ENCODE measurements at places on chromosomes 7 and 10. TPM values are rescaled to one million over a fixed set of nuclear protein-coding genes. Genes with fewer than 3 reads are reported as not detected.

The BLNK gene
- total RNA-seq, result 11.7 TPM

DNA sequence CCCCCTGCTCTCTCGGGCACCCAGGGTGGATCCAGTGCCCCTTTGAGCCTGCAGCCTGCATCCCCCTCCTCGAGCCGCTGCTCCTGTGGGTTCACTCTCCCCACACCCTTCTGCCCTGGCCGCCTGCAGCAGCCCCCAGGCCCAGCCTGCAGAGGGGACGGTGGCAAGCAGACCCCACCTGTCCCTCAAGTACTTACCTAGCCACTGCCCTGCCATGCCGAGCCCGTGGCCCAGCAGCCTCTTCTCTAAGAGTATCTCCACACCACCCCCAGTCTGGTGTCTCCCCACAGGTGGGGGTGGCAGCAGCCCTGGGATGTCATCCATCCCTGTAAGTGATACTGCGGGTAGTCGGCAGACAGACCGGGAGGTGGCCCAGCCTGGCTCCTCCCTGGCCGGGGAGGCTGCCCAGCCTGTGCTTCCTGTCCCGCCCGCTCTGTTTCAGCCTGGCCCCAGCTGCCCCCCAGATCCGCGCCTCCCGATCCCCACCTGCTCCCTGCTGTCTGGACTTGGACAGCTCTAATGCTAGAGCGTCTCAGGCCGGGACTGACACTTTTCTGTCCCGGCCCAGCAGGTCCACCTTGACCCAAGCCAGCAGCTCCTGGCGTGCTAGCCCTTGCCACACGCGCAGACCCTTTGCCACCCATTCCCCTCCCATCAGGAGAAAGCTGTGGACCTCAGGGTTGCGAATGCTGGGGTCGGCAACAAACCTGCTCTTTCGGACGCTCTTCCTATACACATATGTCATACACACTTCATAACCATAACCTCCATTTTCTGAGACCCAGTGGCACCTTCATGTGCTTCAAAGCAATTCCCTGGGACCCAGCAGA lies 25.0 kb downstream of the YKT6 start:
- no peaks in the 10 kb centered on the region for H3K4me1 ChIP-seq
- no peak overlapping the region for H3K27ac ChIP-seq
- H3K27me3 ChIP-seq, result no peaks in the 10 kb centered on the region
- no peak overlapping the region for H3K4me3 ChIP-seq

GRCh38 chr10:95254629-95255028 lies 36.2 kb downstream of the PDLIM1 start:
- H3K27ac ChIP-seq, result no peak overlapping the region
- DNase-seq, result no peak
- peaks cover 29% of the 10 kb centered on the region for H3K36me3 ChIP-seq
- peaks cover 8% of the 10 kb centered on the region for H3K4me1 ChIP-seq
- H3K4me3 ChIP-seq, result no peak overlapping the region
- no peaks in the 10 kb centered on the region for H3K27me3 ChIP-seq

- no peak overlapping the region for H3K4me3 ChIP-seq
- H3K36me3 ChIP-seq, result peaks cover 20% of the 10 kb centered on the region
- H3K27me3 ChIP-seq, result no peaks in the 10 kb centered on the region
- peaks cover 12% of the 10 kb centered on the region for H3K4me1 ChIP-seq
- no peak for DNase-seq
These were observed 32.4 kb downstream of the KMT2E start for GRCh38 chr7:105046414-105046813.

- H3K36me3 ChIP-seq, result peaks cover 42% of the 10 kb centered on the region
- DNase-seq, result no peak
- H3K4me1 ChIP-seq, result no peaks in the 10 kb centered on the region
These were observed 64.5 kb upstream of the BTBD16 start for GRCh38 chr10:122206471-122207065.

- H3K27ac ChIP-seq, result no peak overlapping the region
- H3K4me1 ChIP-seq, result no peaks in the 10 kb centered on the region
- H3K36me3 ChIP-seq, result no peaks in the 10 kb centered on the region
- no peaks in the 10 kb centered on the region for H3K27me3 ChIP-seq
- DNase-seq, result no peak
These were observed 414.5 kb downstream of the REEP3 start for GRCh38 chr10:63935705-63936104.

- no peaks in the 10 kb centered on the region for H3K27me3 ChIP-seq
- no peak overlapping the region for H3K27ac ChIP-seq
- peaks cover 56% of the 10 kb centered on the region for H3K36me3 ChIP-seq
- no peak for DNase-seq
- H3K4me1 ChIP-seq, result no peaks in the 10 kb centered on the region
- no peak overlapping the region for H3K4me3 ChIP-seq
These were observed 199.7 kb downstream of the MLLT10 start for GRCh38 chr10:21733710-21734109.
